Epithelial cell of proximal tubule (primary cell): ENCODE measurements at places on chromosomes 1 and 21.

DNA sequence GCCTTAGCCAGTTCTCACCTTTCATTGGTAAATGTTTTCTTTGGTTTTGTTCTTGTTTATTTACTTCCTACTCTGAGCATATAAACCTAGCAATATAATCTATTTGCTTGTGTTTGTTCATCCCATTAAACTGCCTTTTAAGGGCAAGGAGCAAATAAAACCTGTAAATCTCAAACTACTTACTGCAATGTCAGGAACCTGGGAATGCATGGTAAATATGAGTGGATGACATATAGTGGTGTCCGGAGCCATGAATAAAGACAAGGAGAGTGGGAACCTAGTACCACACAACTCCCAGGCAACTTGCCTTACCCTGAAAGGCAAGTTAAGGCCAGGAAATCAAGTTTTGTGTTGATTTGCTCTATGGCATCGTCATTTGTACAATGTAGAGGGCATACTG, 1133.7 kb upstream of the NCAM2 start:
- no peak for DNase-seq

DNA sequence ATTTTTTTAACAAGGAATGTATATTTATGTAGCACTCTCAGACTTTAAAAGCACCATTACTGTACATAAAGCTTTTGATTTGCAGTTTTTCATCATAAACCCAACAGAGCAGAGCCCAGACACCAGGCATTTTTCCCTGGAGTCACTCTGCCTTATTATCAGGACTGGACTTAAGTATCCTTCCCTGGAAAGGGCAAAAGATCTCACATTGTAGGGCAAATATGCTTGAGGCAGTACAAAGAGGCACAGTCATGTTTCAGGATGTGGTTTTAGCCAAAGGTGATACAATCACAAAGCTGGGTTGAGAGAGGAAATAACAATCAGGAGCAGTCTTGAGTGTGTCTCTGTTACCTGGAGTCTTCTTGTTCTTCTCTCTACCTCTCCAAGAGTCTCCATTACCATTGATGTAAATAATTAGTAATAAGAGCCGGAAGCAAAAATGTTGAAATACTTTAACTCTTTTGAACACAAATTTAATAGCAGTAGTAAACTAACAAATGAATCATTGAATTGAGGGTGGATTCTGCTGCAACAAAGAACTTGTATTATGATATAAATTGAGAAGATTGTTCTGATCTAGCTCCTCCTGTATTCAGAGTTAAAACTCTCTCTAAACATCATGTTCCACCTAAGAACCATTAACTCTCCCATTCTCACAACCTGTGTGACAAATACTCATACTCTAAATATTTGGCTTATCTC, 160.5 kb downstream of the LTN1 start:
- no peak for DNase-seq

DNA sequence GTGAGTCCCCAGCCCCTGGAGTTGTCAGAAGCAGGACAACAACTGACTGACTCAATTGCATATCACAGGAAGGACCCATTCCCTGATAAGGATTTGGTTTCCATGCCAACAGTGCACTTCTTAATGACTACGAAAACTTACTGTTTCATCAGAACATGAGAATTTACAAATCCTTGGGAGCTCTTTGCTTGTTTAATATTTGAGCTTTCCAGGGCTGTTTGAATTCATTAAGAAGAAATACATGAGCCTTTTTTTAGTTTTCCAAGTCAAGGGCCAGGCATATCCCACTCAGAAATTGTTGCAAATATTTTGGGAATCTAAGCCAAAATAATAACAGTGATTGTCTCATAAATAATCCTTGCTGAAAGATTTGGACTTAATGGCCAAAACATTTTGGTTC, 27.2 kb upstream of the COL24A1 start:
- DNase-seq: no peak

- DNase-seq: peak; percentile 38
These were observed 31.9 kb downstream of the GDAP2 start for GRCh38 chr1:117897551-117897950.

DNA sequence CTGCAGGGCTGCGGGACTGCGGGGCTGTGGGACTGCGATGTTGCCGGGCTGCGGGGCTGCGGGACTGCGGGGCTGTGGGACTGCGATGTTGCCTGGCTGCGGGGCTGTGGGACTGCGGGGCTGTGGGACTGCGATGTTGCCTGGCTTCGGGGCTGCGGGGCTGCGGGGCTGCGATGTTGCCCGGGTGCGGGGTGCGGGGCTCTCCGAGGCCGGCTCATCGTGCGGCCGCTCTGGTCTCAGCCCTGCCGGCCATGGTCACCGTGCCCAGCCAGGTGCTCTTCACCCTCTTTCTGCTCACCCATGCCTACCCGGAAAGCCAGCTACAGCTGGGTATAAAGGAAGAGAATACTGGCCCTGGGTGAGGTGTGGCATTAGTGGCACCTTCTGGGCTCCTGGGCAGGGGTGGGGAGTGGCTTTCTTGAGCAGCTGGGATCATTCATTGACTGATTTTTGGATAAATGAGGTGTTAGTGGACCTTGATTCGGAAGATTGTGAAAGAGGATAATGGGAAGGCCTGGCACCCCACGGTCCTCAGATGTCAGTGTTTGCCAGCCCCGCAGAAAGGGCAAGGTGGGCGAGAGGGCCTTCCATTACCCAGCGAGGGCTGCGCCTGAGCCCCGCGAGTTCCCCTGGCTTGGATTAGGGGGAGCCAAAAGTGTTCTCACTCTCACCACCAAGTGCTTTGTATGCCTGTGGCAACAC, 36.3 kb downstream of the COQ8A start:
- DNase-seq: no peak

DNA sequence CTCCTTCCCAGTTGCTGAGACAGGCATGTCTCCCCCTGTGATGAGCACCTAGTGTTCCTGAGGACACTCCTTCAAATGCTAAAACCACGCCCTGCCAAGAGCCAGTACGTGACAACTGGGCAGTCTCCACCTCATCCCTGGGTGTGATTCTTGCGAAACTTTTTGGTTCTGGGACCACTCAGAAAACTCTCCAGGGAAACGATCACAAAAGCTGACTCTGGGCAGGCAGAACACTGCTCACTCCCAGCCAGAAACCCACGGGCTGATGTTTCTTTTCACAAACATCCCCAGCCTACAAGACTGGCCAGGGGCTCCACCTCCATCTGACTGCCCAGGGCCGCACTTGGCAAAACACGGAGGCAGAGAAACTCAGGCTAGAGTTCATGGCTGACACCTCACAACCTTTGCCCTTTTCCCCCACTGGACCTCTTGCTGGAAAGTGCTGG, 24.4 kb downstream of the DHRS3 start:
- DNase-seq: no peak
